ENCODE measurements at places on chromosomes 6 and 20. TPM values are rescaled to one million over a fixed set of nuclear protein-coding genes. Genes with fewer than 3 reads are reported as not detected.

The RBL1 gene
- 55.6 TPM for total RNA-seq

The BTBD3 gene
- total RNA-seq = 3.7 TPM

The HLA-DOA gene
- total RNA-seq = 4.2 TPM

The PRSS16 gene
- total RNA-seq = 0.81 TPM

The TMX4 gene
- 31.6 TPM for total RNA-seq

The FOXS1 gene
- total RNA-seq = not detected

The TSHZ2 gene
- not detected for total RNA-seq

The FAM135A gene
- 6.5 TPM for total RNA-seq

The RBBP8NL gene
- not detected for total RNA-seq

The EYA2 gene
- total RNA-seq = not detected

The CAGE1 gene
- 0.16 TPM for total RNA-seq

The APCDD1L gene
- total RNA-seq = not detected

The GSTA2 gene
- total RNA-seq = not detected

The KCNK16 gene
- not detected for total RNA-seq

The CCM2L gene
- not detected for total RNA-seq

The METTL24 gene
- not detected for total RNA-seq
